Camera-type eye (tissue), 1 donor: ENCODE measurements at places on chromosomes 12 and 14. TPM values are rescaled to one million over a fixed set of nuclear protein-coding genes. Genes with fewer than 3 reads are reported as not detected.

AKAP5 gene
- 3.8 TPM for total RNA-seq

PARP2 gene
- 21.3 TPM for total RNA-seq

CTSG gene
- 3.1 TPM for total RNA-seq

MFAP5 gene
- 96.9 TPM for total RNA-seq

AHNAK2 gene
- 20.0 TPM for total RNA-seq

ANKRD9 gene
- 8.1 TPM for total RNA-seq
